ENCODE measurements at places on chromosomes 1 and 21.
A peak's percentile ranks its signal among the peaks of the same experiment; 100 is the strongest.

- DNase-seq = no peak
Observed at GRCh38 chr1:44926311-44926781, 60.0 kb downstream of the EIF2B3 start.

DNA sequence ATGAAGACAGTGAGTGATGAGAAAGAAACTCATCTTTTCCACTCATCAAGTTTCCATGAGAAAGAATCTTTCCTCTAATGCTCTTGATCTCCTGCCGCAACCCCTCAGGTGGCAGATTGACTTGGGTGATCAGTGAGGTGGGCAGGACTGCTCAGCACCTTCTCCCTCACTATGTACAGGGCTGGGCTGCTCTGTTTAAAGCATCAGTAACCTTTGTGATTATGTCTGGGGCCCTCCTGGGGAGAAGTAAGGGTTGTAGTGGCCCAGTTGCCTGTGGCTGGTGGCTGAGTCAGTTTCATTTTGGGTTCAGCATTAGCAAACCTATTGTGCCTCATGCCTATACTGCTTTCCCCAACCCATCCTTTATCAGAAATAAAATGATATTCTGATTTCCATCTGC lies 366.0 kb downstream of the TTLL7 start:
- no peak for DNase-seq

DNA sequence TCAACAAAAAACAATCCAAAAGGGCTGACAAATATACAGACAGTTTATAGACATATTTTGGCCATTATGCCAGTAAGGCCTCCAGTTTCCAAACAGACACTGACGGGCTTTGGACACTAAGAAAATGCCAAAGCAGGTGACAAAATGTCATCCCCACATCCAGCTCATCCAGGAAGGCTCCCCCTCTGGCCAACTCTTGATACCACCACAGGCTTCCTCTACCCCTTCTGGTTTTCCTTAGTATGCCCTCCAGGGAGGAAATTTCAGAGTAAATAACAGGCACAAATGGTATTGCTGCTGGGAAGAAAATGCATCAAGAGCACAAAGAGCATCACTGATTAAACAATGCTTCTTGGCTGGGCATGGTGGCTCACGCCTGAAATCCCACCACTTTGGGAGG lies 225.3 kb downstream of the VAV3 start:
- DNase-seq = no peak

GRCh38 chr1:44664730-44665370 lies 9.4 kb downstream of the TMEM53 start:
- no peak for DNase-seq

- DNase-seq = no peak
Observed at GRCh38 chr21:21715266-21715969, 717.2 kb downstream of the NCAM2 start.

DNA sequence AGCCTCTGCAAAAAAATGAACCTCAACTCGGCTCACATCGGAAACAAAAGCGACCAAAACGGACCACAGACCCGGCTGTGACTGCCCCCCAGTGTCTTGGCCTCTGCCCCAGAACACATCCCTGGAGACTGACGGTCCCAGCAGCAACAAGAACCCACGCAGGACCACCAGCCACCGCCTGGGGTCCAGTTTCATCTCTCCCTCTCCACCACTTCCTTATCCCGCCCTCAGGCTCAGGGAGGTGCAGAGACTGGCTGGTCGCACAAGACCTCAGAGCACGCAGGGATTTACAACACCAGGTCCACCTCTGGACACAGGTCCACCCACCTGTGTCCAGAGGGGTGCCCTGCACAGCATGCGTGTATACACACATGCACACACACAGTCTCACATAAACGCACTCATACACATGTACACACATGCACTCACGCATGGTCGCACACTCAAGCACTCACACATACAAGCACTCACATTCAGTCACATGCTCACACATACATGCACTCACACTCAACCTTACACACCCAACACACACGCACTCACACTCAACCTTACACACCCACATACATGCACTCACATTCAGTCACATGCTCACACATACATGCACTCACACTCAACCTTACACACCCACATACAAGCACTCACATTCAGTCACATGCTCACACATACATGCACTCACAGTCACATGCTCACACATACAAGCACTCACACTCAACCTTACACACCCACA lies 18.6 kb upstream of the TMEM52 start:
- no peak for DNase-seq

DNA sequence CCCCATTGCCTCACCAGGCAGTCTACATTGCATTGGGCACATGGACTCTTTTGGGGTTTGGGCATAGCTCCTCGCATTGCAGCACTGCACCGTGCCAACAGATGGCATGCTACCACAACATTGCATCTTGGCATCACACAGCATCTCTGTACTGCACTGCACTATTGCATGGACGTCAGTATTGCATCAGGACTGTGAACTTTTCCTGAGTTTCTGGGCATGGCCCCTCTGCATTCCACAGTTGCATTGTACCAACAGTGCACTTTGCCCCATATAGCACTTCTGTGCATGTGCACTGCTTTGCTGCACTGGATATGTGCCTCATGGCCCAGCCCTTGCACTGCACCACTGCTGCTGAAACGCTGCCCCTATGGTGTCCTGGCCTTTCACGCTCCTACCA lies 9.6 kb downstream of the PTPRU start:
- no peak for DNase-seq

DNA sequence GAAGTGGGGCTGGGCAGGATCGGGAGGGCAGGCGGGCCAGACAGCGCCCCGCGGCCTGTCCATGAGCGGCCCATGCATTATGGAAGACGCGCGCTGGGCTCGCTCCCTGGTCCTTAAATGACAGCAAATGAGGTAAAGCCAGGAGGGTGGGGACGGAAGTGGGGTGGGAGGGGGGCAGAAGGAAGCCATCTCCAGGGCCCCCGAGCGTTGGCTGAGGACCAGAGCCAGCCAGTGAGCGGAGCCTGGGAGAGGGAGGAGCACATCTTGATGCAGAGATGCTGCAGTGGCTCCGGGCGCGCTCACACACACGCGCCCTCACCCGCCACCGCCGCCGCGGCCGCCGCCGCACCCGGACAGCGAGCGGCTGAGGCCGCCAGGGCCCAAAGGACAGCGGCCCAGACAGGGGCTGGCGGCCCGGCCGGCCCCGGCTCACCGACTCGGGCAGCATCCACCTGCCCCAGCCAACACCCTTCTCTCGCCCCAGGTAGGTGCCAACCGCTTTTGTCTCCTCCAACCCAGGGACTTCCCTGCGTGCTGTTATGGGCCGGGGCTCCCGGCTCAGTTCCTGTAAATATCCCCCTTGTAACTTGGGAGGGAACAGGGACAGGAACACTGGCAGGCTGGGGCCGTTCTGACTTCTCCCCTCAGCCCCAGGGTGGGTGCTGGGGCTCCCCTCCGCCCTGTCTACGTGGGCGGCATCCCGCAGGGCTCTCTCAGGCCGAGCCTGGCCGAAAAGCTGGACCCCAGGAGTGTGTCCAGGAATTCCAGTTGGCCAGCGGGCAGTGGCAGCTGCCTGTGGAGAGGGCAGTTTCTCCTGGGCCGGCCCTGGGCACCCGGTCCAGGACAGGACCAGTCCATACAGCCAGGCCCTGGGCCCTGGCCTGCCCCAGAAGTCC lies at the start of gene CNTN2:
Gene CNTN2, plus strand, starts transcription at position 302 of the 896 bp plus-strand sequence. CDS start 9,974 bp downstream, outside the sequence.
- DNase-seq = no peak

- no peak for DNase-seq
Observed at GRCh38 chr1:6507461-6507911, 16.0 kb upstream of the PLEKHG5 start.

- DNase-seq = no peak
Observed at GRCh38 chr1:50289495-50289894, 133.7 kb downstream of the DMRTA2 start.

- DNase-seq = no peak
Observed at GRCh38 chr1:109788695-109789521, 25.2 kb upstream of the EPS8L3 start.

DNA sequence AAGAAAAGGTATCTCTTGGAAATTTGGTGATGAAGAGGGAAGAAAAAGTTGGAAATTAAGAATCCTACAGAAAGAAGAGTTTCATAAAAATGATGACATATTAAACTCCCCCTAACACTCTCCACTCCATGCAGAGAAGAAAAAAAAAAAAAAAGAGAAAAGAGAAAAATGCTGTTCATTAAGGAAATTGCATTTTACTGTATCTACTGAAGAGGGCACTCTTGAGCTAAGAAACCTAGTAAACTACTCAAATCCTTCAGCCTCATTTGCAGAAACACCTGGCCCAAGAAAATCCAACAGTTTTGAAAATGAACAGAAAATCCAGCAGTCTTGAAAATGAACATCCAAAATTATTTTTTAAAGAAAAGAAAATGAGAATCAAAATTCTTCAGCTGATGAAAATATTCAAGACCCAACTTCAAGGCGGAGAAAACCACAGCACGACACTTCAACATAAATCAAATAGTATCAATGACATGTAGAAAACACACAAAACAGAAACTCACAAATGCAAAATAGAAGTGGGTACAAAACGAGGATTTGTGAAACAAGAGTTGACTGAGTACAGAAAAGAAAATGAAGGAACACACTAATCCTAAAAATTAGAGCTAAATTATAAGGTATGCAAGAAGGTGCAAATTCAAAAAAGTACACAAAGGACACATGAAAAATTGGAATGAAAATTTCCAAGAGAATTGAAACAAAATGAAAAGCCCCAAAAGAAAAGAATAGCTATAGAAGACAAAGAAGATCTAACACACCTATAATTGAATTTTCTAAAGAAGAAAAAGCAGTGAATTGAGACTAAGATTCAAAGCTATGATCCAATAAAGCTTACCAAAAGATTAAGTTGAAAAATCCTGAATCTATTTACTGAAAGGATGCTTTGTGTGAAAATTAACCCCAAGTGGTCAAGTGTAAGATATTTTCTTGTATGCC lies 73.2 kb upstream of the DNAJC6 start:
- DNase-seq = no peak

DNA sequence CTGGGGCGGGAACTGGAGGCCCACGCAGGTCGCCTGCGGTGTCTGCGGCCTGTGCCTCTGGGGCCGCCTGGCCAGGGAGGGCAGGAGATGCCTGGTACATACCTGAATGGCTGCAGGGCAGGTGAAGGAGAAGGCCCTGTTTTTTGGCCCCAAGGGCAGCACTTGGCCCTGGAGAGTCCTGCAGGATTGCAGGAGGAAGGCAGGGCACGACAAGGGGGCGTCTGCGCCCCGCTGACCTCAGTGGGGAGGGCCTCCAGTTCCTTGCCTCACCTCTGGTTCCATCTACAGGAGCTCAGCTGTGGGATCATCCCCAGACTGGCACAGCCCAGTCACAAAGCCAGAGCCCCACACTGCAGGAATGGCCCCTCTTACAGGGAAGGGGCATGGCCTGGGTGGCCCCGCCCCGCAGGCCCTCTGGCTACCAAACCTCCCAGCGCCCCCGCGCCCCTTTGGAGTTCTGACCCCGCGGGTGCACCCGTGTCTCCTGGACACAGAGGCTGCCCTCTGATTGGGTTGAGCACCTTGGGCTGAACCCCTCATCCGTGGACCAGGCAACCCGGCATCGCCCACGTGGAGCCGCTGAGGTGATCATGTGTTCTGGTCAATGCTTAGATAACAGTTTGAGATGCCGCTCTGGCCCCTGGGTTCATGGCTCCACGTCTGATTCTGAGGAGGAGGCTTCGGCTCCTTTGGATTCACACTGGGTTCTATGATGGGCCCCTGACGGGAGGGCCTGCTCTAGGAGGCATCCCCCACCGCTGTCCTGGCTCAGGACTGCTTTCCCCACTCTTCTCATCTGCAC lies 1.3 kb upstream of the PEX10 start:
- peak; percentile 24 for DNase-seq

DNA sequence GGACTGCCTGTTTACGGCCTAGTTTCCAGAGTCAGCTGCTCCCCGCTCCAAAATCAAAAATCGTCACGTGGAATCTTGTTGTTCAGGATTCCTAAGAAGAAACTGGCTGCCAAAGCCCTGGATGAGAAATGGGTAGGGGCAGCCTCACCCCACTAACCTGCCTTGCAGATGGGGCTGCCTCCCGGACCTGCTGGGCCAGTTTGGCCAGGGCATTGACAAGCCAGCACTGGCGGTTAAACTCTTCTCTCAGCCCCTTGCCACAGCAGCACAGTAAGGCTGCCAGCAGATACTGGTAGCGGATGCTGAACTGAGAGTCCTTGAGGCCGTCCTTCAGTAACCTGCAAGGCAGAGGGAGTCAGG lies 31.6 kb upstream of the PPP1R15B start:
- DNase-seq = no peak

DNA sequence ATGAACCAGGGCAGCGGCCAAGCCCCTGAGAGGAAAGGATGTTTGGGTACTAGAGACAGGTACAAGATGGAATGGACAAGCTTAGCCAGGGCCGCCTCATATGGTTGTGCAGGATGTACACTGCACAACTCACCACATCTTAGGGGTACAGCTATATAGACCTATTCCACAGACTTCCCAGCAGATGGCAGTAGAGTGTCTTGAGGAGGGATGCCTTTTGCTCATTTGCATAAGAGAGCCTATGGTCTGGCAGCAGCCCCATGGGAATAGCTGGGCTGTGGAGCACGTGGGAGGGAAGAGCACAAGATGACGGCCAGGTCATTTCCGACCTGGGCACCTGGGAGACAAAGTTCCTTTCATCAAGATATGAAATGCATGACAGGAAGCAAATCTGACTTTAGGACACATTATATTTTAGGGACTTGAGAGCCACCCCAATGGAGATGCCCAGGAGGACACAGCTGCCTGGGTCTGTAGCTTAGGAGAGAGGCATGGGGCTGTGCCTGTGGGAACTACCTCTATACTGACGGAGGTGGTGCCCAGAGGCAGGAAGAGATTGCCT lies 215.5 kb downstream of the KCNJ6 start:
- peak; percentile 57 for DNase-seq

GRCh38 chr1:165857046-165857801 lies 29.8 kb downstream of the UCK2 start:
- no peak for DNase-seq

DNA sequence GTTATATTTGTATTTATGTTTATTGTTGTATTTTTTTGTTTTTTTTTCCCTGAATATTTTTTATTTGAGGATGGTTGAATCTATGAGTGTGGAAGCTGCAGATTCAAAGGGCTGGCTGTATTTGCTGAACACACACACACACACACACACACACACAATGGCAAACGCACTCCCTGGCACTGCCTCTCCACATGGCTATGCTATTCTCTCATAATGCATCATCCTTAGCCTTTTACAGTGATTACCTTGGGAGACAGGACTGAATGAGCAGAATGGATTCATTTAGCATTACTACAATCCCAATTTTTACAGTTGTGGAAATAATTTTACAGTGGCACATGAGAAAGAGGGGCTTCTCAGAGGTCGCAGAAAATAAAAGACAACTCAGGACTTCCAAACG lies 390.1 kb downstream of the PCP4 start:
- no peak for DNase-seq

DNA sequence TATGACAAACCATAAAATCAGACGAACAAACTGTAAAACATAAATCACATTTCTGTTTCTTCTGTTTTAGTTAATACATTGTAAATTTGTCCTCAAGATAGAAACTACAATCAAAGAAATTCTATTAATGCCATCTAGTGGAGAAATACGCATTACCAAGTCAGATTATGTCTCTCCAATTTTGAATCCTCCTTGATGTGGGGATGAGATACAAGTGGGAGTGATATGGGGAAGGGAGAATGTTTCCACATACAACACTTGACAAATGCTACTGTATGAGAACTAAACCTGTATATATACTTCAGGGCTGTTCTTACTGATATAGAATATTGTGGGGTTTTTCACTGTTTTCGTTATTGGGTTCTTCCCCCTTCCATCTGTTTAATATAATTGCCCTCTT lies 2.6 kb downstream of the HFM1 start:
- peak; percentile 30 for DNase-seq

- no peak for DNase-seq
Observed at GRCh38 chr21:27813750-27814149, 846.9 kb upstream of the ADAMTS5 start.

- peak; percentile 58 for DNase-seq
Observed at GRCh38 chr21:29849735-29850176, 90.0 kb downstream of the GRIK1 start.
